ENCODE measurements at places on chromosomes 5 and 9.

DNA sequence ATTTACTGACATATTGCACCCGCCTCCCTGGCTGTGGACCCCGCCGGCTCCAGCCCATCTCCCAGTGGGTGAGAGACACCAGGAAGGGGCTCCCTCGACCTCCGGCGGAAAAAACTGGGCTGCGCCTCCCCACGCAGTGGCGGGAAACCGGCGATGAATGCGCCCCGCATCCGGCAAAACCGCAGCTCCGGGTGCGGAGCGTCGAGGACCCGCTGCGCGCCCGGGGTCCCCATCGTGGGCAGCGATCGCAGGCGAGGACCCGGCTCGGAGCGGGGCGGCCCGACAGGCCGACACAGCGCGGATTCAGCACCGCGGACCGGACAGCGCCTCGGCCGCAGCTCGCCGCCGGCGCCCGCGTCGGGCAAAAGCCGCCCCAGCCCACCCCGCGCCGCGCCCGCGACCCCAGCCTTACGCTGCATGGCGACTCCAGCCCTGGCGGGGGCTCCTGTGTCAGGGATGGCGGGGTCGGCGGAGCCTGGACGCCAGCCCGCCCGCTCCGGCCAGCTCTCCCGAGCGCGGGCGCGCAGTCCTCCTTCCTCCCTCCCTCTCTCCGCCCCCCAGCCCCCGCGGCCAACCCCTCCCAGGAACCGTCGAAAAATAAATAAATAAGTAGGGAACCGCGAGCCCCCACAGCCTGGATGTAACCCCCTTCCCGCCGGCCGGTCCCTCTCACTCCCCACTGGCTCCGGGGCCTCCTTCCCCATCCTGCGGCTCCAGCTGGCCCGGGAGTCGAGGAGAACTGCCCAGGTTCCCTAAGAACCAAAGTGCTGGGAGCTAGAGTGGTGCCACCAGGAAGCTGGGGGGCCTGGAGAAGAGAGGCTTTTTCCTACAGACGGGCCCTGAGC is 3.1 kb downstream of the LHX3 start:
- no peak for DNase-seq

DNA sequence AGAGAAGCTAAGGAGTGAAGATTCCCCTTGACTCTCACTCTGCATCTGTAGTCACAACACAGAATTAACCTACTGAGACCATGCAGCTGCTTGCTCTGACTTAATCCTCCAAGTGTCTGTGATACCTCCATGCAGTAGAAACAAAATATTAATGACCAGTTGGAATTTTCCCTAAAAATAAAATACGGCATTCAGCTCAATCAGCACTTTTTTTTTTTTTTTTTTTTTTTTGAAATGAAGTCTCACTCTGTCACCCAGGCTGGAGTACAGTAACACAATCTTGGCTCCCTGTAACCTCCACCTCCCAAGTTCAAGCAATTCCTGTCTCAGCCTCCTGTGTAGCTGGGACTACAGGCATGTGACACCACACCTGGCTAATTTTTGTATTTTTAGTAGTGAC is 48.4 kb downstream of the WDR41 start:
- DNase-seq = no peak

DNA sequence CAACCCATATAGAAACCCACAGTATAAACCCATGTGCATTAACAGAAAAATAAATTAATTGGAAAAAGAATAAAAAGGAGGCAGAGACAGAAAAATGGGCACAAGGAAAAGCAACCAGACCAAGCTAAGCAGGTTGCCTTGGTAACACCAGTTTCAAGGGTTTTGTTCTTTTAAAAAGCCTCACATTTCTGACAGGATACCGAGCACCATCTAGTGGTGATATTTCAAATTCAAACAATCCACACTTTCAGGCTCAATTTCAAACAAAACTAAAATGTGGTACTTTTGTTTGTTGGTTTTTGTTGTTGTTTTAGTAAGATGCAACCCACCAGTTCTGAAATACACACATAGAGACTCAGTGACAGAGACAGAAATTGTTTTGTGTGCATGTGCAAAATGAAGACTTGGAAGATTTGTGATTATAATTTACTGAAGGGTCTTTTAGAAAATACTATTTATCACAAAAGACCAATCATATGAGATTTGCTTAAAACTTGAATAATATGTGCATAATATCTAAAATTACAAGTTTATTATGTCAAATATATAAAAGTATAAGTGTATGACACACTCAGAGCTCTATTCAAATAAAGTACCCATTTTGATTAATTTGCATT is 318.2 kb downstream of the SLCO4C1 start:
- no peak for DNase-seq

DNA sequence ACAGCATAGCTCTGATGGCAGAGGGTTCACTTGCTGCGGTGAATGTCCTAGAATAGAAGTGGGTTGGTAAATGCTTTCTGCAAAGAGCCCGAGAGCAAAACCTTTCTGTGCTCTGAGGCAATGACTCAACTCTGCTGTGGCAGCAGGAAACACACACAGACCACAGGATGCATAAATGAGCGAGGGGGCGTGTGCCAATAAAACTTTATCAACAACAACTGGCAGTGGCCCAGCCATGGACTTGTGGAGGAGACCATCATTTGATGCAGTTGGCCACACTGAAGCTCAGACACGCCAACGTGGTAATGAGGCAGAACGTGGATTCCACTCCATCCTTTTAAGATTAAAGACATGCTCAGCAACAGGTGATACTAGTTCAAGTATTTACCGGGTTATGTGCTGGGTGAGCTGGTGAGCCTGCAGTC is 6.8 kb downstream of the MRPL36 start:
- peak; percentile 60 for DNase-seq

GRCh38 chr5:12141496-12141895 is 237.2 kb upstream of the CTNND2 start:
- no peak for DNase-seq

- no peak for DNase-seq
Measured at GRCh38 chr5:157464519-157465171, 4.6 kb downstream of the NIPAL4 start.

- no peak for DNase-seq
Measured at GRCh38 chr9:136348691-136349090, 14.9 kb downstream of the DNLZ start.

DNA sequence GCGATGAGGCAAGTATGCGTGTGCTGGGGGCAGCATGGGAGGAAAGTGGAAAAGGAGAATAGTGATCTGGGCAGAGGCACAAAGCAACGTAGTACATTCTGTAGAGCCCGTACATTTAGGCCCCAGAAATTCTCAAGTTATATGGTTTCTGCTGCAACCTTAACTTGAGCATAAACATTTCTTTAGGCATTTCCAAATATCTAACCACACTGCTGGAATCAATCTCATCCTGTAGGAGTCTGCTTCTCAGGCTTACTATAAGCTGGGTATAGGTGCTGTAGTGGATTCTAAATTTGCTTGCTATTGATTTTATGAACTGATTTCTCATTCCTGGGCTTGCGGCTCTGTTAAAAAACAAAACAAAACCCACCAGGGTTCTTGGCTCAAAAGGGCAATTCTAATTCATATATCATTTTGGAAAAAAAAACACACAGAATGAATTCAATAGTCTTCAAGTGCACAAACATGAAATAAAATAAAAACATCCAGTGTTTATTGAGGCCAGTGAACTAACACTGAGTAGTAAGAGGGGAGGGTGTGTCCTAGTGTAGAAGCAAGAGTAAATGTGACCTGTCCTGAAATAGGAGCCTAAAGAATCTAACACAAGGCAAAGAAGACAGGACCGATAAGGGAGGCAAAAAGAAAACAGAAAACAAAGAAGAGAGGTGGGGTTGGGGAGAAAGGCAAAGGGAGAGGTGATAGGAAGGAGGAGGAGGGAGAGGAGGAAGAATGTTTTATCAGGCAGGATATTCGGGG is 145.5 kb upstream of the LHFPL2 start:
- no peak for DNase-seq

GRCh38 chr5:87572090-87572489 is 159.4 kb upstream of the CCNH start:
- DNase-seq = no peak

- no peak for DNase-seq
Measured at GRCh38 chr9:98993570-98993945, 49.9 kb downstream of the COL15A1 start.

GRCh38 chr5:96509316-96509715 is 76.3 kb upstream of the PCSK1 start:
- DNase-seq = no peak

- DNase-seq = no peak
Measured at GRCh38 chr5:1783216-1783554, 16.5 kb downstream of the MRPL36 start.

DNA sequence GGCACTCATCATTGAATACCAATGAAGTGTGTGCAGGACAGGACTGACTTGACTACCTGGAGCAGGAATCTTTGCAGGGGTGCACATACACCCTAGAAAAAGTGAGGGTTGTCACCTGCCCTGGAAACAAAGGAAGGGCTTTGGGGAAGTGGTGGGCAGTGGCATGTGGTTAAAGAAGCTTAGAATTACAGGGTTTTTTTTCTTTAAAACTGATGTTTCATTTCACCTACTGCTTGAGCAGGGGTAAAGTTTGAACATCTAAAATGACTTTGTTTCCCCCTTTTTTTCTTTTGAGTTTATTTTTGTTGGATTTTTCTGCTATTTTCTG is 2.0 kb upstream of the KDM3B start:
- DNase-seq = no peak

All from effector memory CD4-positive, alpha-beta T cell (primary cell).